SW 1271 (cell line): ENCODE measurements at places on chromosomes 3 and 15.

- DNase-seq: peak; percentile 17
Measured at GRCh38 chr3:196073255-196073753, 8.6 kb downstream of the TFRC start.

- DNase-seq: no peak
Measured at GRCh38 chr3:157113832-157114505, 46.0 kb downstream of the CCNL1 start.

DNA sequence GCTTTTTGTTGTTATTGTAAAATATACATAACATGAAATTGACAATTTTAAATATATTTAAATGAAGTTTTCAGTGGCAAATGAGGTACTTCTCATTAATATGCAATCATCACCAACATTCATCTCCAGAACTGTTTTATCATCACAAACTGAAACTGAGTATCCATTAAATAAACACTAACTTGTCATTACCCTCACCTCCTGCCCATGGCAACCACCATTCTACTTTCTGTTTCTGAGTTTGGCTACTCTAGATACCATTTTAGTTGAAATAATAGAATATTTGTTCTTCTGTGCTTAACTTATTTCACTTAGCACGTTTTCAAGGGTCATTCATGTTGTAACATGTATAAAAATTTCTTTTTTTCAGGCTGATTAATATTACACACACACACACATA is 834.3 kb downstream of the PLOD2 start:
- no peak for DNase-seq

DNA sequence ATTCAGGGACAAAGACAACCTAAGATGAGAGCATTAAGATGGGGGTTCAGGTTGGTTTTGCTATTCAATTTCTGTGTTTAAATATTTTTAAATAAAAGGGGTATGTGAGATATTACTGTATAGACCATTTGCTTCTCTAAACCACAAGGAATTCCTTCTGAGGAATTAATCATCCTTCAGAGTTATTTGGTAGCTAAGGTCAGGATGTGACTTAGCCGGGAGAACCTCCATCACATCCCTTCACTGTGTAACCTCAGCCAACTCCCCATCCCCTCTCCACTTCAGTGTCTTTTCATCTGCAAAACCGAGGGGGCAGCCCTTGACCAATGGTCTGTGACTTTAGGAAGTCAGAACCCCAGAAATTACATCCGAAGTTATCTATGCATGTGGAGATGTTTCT is 48.7 kb upstream of the SKOR1 start:
- DNase-seq: peak; percentile 10

DNA sequence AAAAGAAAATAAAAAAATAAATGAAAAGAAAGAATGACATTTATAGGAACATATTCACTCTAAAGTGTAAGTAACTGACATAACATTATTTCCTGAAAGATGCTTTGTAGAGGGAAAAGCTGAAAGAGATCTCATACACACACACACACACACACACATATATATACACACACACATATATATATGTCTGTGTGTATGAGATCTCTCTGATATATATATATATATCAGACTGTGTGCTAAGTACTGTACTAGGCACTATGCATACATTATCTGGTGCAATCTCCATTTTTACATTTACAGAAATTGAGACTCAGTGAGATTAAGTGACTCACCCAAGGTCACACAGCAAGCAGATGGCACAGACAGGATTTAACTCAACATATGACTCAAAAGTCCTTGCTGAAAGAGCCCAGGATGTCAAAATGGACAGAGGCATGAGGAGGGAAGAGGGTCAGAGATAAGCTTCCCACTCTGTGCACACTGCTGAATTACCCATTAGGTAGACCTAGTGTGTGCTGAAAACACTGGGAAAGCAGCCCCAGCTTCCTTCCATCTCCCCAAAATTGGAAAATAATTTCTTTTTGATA is 15.0 kb downstream of the BHLHE40 start:
- DNase-seq: no peak

GRCh38 chr3:190059242-190059590 is 61.5 kb downstream of the P3H2 start:
- DNase-seq: no peak

DNA sequence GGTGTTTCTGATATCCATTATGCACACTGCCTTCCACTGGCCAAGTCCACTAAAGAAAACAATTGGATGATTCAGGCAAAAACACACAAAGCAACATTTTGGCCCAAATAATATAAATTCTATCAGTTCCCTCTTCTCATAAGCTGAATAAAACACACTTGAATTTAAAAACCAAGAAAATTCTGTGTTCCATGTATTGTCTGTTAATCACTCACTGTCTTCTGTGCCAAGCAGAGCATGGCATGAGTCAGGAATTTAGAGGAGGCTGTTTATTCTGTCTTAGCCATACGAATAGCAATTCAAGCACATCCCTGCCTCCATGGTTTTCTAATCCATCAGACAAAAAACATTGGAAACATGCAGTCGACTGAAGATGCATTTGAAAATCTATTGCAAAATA is 215.6 kb upstream of the UMPS start:
- no peak for DNase-seq

DNA sequence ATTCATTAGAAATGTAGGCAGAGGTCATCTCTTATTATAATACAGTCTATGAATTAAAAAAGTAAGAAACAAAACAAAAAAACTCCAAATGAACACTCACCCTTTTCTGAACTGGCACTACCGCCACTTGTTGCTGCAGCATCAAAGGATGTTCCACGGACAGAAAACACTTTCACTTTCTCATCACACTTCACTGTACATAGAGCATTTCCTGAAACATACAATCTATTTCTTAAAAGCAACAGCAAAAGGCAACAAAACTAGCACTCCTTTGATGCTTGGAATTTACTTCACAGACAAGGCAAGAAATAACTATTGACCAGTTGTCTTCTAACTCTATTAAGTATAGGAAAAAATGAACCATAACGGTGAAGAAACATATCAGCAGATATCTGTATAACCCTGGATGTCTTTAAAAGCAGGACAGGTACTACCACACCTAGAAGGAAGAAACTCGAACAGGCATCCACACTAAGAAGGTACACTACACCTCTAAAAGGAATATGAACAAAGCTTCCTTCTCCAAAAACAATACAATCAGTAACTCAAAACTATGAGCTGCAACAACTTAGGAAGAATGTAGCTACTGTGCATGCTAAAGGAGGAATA is 24.9 kb downstream of the ETFA start:
- no peak for DNase-seq

- no peak for DNase-seq
Measured at GRCh38 chr15:81484086-81484955, 110.3 kb upstream of the TMC3 start.

GRCh38 chr3:43451670-43452254 is 165.4 kb downstream of the SNRK start:
- DNase-seq: no peak

DNA sequence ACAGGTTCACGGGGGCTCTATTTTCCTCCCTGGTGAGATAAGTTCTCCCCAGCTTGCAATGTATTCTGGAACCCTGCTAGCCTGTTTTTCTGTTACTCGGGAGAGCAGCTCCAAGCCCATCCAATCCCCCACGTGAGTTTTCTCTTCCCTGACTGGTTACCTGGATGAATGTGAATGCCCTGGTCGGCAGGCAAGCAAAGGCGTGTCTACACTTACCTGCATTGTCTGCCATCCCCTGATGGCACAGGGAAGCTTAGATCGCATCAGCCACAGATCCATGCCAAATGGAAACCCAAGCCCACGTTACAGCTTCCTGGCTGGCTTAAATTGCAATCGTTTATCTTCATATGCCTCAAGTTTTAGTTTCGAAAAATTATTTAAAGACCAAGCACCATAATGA is 149.9 kb downstream of the FOXP1 start:
- no peak for DNase-seq

DNA sequence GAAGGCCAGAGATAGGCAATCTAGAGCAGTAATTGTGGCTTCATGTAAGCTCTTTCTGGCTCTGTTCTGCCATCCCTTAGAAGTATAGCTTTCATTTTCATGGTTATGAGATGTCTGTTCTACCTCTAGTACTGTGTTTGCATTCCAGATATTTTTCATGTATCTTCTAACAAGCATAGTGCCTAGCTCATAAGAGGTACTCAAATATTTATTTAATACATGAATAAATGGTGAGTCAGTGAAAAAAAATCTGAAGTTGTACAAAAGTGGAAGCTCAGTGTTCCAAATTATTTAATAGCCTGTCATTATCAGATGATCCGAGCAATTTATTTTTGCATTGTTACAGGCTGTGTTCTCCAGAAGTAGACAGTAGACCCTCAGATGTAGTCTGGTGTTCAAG is 64.3 kb downstream of the OXSM start:
- no peak for DNase-seq

- no peak for DNase-seq
Measured at GRCh38 chr3:111324645-111325044, 217.4 kb upstream of the CD96 start.

DNA sequence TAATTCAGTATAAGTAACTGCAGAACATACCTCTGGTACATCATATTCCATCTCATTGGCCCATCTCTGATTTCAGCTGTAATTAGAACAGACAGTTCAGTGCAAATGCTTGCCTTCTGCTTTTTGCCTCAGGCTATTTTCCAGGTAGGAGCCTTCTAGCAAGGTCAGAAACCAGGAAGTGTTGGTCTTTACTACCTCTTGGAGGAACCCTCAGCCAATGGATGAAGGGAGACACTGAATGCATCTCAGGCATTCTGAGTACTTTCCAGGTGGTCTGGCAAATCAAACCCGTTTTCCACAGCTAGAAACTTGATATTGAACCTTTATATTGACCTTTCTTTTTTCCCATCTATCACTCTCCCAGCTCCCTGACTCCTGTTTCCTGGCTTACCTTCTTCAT is 348.5 kb upstream of the SOX2 start:
- DNase-seq: no peak

DNA sequence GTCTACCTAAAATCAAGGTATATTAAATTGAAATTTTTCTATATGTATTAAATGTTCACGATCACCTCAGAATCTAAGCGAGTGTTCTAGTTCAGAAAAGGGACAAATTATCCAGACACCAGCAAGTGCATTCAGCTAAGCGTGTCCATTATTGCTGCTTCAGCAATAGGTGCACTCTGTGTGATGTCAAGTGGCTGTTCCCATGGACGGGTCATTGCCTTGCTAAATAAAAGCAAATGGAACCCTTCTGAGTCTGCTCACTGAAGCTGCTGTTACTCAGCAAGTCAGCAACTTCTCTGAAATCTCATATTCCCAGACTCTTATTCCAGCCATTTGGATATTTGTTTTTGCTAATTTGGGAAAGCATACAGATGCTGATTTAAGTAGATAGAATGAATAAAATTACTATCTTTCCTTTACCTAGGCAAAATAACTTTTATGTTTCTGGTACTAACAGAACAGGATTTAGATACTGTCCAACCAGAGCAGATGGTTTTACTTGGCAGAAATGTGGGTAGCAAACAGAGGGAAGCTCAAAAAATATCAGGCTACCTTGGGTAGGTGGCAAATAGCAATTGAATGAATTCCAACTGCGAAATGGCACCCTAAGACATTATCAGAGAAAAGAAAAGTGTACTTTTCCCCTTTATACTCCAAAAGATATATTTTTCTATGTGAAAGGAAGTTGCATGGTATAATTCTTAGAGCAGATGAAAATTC is 407.0 kb downstream of the GAP43 start:
- DNase-seq: no peak

GRCh38 chr3:100641471-100642032 is 32.2 kb downstream of the ADGRG7 start:
- DNase-seq: no peak

DNA sequence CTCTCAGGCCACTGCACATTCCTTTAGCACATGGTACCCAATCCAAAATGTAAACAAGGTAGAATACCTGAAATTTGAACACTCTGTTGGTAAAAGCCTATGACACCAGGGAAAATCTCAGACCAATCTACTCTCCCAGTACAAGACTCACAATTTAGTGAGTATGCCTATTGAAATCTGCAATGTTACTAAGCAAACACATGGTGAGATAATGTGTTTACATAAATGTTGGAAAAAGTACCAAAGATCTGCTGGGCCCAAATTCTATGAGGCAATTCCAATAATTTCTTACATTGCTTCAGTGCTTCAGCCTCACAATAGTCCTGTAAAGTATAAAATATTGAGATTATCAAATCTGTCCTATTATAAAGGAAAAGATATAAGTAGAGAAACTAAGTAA is 536.1 kb downstream of the PYDC2 start:
- DNase-seq: no peak

DNA sequence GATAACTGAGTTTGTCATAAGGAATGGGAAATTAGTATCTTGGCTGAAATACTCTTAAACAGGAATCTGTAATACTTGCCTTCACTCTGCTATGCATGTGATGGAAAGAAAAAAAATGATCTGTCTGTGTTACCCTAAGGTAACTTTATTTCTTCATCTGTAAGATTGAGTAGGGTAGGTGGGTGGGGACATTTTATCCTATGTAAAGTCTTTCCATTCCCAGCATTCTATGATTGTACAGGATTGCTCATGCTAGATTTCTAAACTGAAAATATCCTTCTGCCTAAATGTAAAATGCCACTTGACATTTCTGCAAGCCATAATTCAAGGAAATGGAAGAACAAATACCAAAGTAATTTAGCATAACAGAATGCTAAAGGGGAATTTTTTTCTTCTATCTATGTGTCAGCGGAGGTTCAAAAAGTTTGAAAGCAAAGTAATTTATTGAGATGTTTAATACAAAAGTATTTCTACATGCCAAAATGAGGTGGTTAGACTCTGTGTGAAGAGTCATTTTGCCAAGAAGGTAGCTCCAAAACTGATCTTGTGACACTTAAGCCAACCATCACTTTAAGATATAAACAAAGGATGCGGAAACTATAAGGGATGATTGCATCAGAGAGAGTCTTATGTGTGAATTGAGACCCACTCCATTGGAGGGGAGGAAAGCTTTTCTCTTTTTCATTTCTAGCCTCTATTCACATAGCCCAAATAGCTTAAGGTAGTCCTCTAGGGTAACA is 46.6 kb upstream of the SERPINI2 start:
- DNase-seq: no peak

DNA sequence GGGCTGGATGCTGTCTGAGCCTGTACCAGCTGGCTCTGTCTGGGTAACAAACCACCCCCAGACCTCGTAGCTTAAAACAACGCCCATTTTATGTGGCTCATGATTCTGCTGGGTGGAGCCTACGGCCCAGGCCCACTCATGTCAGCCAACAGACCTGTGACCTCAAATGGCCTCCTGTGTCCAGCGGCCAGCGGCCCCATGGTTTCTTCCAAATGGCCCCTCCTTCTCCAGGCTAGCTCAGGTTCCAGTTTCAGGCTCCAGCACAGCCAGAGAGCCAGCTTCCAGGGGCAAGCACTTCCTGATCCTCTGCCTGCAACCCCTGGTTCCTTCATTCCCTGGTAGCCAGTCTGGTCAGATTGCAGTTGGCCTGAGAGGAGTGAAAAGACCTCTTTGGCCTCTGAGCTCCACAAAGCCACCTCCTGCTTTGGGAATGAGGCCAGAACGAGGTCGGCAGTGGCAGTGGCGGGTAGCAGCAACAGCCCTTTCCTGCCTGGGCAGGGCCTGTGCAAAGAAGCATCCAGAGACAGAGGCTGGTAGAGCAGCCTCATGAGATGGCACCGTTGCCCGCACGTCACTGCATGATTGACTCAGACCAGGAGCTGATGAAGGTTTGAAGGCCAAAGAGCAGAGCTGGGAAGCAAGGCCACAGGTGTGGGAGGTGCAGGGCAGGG is 21.0 kb upstream of the PLXNA1 start:
- no peak for DNase-seq
